ENCODE measurements at places on chromosomes 13 and 19. TPM values are rescaled to one million over a fixed set of nuclear protein-coding genes. Genes with fewer than 3 reads are reported as not detected.
A peak's percentile ranks its signal among the peaks of the same experiment; 100 is the strongest.

DNA sequence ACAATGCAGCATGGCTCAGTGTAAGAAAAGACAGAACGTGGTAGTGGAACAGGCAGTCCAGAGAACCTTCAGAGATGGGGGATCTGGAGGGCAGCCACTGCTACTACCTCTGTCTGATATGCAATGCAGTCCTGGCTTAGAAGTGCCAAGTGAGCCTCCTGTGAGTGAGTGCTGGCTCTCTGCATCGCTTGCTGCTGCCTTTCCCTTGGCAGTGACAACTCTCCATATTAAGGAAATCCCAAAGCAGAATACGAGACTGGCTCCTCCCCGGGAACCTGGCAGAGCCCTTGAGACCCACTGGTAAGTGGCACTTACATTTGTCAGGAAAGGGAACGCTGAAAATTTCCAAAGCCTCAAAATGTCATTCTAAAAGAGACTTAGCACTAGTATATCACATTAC, 7.5 kb downstream of the DOCK9 start:
- ATAC-seq, result no peak

- no peak for ATAC-seq
Observed at GRCh38 chr19:17073869-17074633, 1.2 kb downstream of the HAUS8 start.

DNA sequence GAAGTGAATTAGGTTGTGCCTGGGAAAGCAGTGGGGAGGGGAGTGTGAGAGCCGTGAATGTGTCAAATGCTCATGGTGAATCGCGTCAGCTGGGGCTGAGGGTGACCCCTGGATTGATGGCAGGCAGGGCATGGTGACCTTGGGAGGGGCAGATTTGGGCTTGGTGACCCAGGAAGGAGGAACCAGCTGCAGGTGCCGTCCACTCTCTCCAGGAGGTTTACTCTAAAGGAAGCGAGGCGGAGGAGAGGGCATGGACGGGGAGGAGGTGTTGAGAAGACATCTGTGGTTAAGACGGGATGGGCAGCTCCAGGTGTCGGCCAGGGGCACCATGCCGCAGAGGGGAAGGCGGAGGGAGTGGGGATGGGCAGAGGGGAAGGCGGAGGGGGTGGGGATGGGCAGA, 28.7 kb downstream of the TMEM255B start:
- ATAC-seq, result no peak

DNA sequence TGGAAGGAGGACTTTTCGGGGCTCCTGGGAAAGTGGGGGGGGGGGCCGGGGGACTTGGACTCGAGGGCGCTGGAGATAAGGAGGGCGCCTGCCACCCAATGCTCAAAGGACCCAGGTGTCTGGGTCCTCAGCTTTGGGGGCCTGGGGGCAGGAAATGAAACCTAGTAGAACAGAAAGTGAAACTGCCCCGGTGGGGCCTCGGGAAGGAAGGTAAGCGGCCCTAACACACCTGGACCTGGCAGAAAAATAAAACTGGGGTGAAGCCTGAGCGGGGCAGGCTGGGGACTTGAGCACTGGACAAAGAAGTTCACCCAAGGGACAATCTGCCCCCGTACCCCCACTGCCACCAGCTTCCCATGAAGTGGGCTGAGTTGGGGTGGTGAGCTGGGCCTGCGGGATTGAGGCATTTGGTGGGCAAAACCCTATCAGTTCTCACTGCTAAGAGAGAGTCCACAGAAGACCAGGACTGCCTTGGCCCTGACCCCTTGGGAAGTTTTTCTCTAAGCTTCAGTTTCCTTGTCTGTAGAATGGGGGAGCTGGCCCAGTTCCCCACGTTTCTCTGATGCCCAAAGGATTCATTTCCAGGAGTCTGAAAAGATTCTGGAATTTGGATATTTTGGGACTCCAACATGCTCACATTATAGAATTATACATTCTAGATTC, 2.3 kb downstream of the PRKD2 start:
- peak; percentile 31 for ATAC-seq

GRCh38 chr19:38912600-38913514, 871 bp upstream of the CCER2 start:
- peak; percentile 65 for ATAC-seq

- ATAC-seq, result peak; percentile 94
Observed at GRCh38 chr19:33373453-33374235, at the start of gene CEBPG. Gene CEBPG, plus strand, starts transcription at chr19:33373709. Its CDS starts 5,531 bp downstream, at chr19:33379240.

GRCh38 chr13:27334774-27335435, 64.3 kb downstream of the RASL11A start:
- no peak for ATAC-seq

GRCh38 chr13:102182170-102182569, 219.7 kb downstream of the FGF14 start:
- no peak for ATAC-seq

DNA sequence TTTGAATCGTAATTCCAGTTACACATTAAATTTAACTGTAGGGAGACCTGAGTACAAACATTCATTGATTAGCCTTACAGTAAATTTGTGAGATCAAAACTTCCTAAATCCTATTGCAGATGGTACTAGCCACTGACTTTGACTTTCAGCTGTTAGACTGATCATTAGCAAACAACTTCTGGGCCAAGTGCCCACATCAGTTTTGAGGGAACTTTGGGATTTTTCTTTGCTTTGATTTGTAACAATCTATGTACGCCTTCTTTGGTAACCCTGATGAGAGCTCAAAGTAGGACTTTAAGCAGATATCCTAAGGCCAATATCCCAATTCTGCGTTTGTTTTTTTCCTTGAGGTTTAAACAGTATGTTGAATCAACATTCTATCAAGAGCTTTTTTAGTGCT, 131.5 kb downstream of the DLEU7 start:
- ATAC-seq, result no peak

GRCh38 chr13:22047082-22047784, 376.4 kb downstream of the FGF9 start:
- ATAC-seq, result peak; percentile 59

Gene NLRP9
- total RNA-seq, result not detected

Gene SULT2A1
- not detected for total RNA-seq

Gene ZNF154
- 5.6 TPM for total RNA-seq

Gene SEMA6B
- 0.05 TPM for total RNA-seq

Gene KASH5
- 1.1 TPM for total RNA-seq

Gene DAND5
- total RNA-seq, result 0.30 TPM

Gene FXYD1
- total RNA-seq, result 0.93 TPM
